ENCODE measurements at places on chromosomes 3 and 15.

- DNase-seq = no peak
Observed at GRCh38 chr3:189512821-189513220, 118.4 kb upstream of the TP63 start.

GRCh38 chr3:32873531-32874130 is 55.8 kb downstream of the TRIM71 start:
- no peak for DNase-seq

GRCh38 chr3:138694287-138695007 is 85.9 kb downstream of the FAIM start:
- DNase-seq = no peak

GRCh38 chr15:101004986-101005747 is 86.0 kb downstream of the LRRK1 start:
- DNase-seq = no peak

DNA sequence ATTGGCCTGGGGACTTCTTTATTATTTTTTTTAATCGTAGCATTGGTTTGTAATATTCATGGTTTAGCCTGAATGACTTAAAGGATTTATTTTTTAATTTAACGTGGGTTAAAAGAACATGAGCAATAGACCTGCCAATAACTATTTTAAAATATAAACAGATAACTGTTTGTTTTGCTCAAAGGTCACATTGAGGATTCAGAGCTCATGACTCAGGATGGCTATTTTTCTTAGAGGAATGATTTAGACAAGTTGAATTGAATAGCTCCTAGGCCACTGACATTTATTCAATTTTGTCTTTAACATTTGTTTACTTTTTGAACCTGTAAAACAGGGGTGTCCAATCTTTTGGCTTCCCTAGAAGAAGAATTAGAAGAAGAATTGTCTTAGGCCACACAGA is 68.5 kb downstream of the ITPR1 start:
- no peak for DNase-seq

DNA sequence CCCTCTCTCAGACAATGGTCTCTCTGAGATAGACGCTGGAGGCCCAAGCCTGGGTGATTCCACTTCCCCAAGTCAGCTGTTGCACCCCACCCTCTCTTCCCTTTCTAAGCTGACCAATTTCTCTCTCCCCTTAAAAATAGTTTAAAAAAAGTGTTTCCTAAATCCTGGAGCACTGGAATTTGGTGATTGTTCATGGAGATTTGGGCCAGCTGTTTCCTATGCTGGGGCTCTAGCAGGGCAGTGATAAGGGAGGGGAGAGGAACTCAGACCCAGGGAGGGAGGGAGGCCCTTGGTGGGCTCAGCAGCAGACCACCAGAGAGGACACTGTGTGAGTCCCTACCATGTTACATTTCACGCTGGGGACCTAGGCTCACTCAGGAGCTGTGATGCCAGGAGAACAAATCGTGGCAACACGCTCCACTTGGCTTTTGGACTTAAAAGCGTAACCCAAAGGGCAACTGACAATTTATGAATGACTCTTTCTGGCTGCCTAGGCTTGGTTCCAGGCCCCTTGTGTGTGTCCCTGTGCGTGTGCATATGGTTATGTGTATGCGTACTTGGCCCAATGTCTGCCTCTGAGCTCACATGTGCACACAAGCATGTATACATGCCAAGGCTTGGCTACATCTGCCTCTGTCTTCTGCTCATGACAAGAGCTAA is 59.8 kb upstream of the INSYN1 start:
- DNase-seq = no peak

- DNase-seq = no peak
Observed at GRCh38 chr3:19960696-19961095, 13.8 kb downstream of the RAB5A start.

DNA sequence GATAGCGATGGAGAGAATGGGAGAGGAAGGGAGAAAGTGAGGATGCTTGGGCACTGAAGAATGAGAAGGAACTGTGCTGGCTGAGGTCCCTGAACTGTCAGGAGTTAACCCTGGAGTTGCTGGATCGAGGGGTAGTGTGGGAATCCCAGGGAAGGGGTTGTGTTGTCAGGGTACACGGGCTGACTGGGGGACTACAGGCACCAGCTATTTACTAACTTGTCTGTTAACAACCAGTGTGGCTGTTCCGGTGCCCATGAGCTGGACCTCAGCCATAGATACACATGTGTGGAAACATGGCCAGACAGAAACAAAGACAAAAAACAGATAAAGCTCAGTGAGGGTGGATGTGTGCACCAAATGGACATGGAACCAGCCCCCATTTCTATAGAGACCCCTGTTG is 55.1 kb downstream of the GASK1A start:
- DNase-seq = no peak

GRCh38 chr3:134231131-134231530 is 19.5 kb downstream of the RYK start:
- DNase-seq = no peak

GRCh38 chr3:64539451-64540196 is 148.2 kb downstream of the ADAMTS9 start:
- DNase-seq = no peak

- no peak for DNase-seq
Observed at GRCh38 chr3:32437896-32438295, 46.2 kb downstream of the CMTM7 start.

DNA sequence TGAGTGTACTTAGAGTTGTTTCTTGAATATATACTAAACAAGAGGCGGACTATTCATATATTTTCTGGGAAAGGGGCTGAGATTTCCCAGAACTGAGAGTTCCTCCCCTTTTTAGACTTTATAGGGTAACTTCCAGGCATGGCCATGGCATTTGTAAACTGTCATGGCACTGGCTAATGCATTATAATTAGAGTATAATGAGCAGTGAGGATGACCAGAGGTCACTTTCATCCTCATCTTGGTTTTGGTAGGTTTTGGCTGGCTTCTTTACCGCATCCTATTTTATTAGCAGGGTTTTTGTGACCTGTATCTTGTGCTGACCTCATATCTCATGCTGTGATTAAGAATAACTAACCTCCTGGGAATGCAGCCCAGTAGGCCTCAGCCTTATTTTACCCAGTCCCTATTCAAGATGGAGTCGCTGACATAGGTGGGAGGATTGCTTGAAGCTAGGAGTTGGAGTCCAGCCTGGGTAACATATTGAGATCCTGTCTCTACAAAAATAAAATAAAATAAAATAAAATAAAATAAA is 91.4 kb downstream of the MOBP start:
- DNase-seq = no peak

GRCh38 chr3:13785853-13786436 is 93.9 kb downstream of the WNT7A start:
- no peak for DNase-seq

GRCh38 chr3:13549623-13550422 is 898 bp downstream of the FBLN2 start:
- no peak for DNase-seq

DNA sequence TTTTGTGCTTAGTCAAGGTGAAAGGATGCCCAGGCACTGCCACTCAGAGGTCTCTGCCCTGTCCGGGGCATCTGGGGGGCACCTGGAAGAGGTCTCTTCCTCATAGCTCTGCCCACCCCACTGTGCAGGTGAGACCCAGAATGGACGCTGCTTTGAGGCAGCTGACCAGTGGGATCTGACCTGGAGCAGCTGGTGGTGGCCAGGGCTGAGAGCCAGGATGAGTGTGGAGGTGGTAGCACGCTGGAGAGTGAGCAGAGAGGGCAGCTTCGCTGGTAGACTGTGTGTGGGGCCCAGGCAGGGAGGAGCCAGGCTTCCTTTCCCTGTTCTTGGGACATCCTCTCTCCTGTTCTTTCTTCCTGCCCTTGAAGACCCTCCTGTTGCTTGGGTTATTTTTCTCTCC is 32.2 kb upstream of the PLA2G4E start:
- no peak for DNase-seq

- no peak for DNase-seq
Observed at GRCh38 chr3:45792516-45793172, 3.7 kb downstream of the SLC6A20 start.

GRCh38 chr15:59249816-59250215 is 43.2 kb downstream of the LDHAL6B start:
- DNase-seq = no peak

GRCh38 chr15:98800437-98801233 is 152.3 kb downstream of the IGF1R start:
- no peak for DNase-seq

GRCh38 chr3:128878556-128879124 is 780 bp upstream of the ACAD9 start:
- no peak for DNase-seq

GRCh38 chr3:178901204-178901603 is 170.4 kb downstream of the ZMAT3 start:
- no peak for DNase-seq

GRCh38 chr15:85297537-85297936 is 82.9 kb upstream of the AKAP13 start:
- no peak for DNase-seq

DNA sequence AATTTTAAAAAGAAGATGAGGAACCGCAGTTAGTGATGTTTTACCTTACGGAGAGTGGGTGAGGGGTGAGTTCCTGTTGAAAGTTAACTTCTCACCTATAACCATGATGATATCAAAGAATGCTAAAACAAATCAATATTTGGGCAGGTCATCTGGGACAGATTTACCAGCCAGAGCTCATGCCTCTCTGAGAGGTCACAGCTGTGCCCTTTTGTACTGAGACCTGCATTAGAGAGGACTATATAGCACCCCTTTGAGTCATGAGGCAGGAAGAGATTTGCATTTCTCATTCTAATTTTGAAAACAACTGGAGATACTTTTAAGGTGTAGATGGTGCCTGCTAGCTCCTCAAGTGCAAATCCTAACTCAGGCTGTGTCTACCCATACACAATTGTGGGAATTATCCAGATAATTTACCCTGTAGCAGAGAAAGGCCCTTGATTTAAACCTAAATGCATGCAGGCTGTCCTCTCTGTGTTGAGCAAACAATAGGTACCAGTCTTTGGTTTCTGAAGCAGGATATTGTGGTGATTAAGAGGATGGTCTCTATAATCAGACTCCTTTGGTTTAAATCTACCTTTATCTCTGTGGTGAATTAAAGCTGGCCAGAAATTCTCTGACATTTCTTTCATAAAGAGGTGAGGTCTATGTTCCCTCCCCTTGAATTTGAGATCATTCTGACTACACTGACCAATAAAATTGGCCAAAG is 5.8 kb upstream of the TM4SF4 start:
- DNase-seq = no peak
